Posterior cingulate gyrus (tissue), 11 donors: ENCODE measurements at places on chromosomes 5 and 9.

- DNase-seq = no peak
Measured at GRCh38 chr9:68595868-68596267, 55.2 kb upstream of the TMEM252 start.

DNA sequence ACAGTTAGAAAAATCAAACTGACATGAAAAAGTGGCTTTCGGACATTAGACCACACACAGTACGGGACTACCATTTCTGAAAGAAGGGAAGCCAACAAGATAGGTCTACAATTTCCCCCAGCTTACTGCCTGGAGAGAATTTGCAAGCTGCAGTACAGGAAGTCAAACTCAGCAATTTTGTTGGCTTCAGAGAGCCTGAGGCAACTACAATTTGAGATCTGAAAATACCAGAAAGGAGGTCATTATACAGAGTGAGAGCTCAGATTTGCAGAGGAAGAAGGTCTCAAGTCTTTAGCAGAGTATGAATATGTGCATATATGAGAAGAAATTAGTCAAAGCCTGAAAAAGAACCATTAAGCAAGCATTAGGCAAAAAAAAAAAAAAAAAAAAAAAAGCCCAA lies 83.0 kb downstream of the OXCT1 start:
- DNase-seq = no peak

- no peak for DNase-seq
Measured at GRCh38 chr5:2732850-2733249, 18.6 kb downstream of the IRX2 start.

GRCh38 chr5:134122530-134122929 lies 8.0 kb downstream of the TCF7 start:
- DNase-seq = no peak

GRCh38 chr9:99128133-99128406 lies 23.2 kb downstream of the TGFBR1 start:
- no peak for DNase-seq

DNA sequence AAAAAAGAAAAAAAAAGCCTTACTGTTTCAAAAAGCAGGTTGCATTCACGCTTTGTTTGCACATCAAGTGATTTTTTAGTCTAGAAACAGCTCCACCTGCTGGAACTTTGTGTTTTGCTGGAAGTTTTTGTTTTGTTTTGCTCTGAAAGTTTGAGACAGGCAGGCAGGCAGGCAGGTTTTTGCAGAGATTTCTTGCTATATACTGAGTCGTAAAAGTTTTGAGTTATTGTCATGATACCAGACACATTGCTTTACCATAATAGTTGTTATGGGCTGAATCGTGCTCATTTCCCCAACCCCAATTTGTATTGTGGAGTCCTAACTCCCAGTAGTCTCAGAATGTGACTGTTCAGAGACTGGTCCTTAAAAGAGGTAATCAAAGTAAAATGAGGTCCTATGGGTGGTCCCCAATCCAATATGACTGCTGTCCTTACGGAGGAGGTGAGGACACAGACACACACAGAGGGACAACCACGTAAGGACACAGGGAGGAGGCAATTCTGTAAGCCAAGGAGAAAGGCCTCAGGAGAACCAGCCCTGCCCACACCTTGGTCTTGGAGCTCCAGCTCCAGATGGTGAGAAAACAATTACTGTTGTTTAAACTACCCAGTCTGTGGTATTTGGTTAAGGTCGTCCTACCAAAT lies 20.9 kb downstream of the OR2Y1 start:
- DNase-seq = no peak

DNA sequence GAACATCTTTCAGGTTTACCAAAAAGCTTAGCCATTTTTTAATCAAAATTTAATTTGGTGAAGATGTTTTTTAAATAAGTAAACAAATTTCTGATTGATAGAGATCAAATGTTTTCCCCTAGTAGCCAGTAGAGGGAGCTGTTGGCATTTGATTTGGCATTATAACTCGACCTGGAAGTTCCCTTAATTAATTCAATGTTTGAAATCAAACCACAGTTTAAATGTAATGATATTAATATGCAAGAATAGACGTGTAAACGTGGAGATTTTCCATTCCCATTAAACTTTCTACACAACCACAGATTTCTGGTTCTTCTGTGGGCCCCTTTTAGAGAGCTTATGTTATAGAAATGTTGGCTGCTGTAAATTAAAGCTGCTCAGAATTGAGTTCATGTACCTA lies 148.1 kb upstream of the MPDZ start:
- DNase-seq = no peak
